ENCODE measurements at places on chromosomes 3 and 15.

DNA sequence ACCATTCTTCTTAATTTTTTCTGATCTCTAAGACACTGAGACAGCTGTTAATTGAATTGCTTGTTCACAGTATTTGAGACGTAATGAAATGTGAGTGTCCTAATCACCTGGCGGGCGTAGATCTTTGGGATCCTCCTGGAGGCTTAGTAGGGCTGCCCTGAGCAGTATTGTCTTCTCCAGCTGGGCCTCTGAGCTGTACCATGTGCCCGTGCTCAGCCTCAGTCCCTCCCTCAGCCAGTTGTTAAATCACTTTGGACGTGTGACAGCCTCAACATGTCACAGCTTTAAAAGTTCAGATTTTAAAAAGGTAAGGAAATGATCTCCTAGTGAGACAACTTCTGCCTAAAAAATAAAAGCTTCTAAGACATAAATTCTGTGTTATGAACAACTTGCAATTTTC is 35.5 kb downstream of the IGF1R start:
- DNase-seq: no peak

GRCh38 chr15:57919754-57920153 is 145.8 kb downstream of the ALDH1A2 start:
- DNase-seq: no peak

DNA sequence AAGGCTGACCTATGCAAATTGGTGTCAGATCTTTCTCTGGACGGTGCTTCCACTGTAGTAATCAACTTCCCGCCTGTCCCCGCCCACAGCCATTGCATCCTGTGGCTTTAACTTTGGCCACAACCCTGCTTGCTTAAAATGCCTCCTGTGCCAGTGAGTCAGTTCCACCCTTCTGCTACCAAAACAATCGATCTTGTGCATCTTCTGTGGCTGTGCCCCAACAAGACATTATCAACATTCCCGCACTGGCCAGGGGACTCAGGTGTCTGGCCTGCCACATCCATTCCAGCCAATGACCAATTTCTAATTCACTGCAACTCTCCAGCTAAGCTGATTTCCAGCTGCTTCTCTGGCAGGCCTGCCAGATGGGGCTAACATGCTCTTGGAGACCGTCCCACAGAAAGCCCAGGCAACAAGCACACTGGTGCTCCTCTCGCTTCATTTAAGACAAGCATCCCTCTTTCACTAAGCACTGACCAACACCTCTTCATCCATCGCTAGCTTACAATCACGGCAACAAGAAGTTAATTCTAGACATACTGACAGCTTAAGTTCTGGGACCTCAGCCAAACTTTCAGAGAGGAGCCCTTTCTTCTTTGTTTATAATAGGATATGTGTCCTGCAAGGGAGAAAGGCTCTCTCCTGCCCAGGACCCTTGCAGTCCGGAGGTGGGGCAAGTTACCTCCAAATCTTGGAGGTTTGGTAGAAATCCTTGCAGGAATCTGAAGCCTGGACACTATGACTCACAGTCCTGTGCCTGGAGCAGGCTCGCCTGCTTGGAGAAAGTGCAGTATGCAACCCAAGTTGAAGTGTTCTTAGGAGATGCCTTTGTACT is 6.7 kb downstream of the CA12 start:
- no peak for DNase-seq

DNA sequence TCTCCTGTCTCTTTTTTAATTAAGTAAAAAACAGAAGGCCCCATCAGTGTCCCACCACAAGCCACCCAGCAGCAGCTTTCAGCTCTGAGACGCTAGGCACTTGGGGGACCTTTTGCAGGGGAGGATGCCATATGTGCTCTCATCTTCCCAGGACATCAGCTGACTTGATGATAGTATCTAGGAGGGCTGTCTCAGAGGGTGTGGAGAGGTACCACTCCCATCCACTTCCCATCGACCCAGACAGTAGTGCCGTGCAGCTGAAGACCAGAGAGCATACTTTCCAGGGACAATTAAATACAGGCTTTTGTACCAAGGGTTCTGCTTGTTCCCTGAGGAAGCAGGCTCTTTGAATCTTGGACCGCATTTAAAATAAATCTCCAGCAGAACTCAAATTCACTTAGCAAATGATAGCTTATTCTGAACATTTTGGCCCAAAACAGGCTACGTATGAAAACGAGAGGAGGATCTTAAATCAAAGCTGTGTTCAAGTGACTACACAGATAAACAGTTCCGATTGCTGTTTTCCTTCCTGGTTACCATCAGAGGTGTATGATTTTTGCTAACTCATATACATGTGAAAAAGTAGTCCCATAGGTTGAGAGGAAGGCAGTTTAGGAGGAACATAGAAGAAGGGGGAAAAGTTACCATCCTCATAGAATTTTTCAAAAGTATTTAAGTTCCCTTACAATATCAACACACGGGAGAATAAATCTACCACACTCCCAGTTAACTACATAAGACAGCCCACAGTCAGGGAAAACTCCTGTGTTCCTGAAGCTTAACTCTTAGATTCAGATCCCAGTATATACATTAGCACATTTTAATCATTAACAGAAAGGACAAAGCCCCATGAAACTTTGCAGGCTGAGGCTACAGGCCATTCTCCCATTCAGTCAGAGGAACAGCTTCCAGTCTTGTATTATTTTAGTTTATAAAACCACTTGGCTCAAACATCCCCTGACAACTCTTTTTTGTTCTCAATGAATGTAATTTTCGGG is 9.5 kb downstream of the WNT5A start:
- no peak for DNase-seq

GRCh38 chr3:86967062-86967461 is 23.9 kb downstream of the VGLL3 start:
- DNase-seq: no peak

- DNase-seq: no peak
Observed at GRCh38 chr3:61617041-61617440, 55.7 kb downstream of the PTPRG start.

DNA sequence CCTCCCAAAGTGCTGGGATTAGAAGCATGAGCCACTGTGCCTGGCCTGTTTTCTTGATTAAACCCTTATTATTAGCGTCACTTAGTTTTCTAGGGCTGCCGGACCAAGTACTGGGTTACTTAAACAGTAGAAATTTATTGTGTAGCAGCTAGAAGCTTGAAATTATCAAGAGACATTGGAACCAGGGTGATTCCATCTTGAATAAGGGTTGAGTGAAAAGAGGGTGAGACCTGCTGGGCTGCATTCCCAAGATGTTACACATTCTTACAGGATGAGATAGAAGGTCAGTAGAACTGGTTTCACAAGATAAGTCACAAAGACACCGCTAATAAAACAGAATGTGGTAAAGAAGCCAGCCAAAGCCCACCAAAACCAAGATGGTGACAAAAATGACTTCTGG is 18.6 kb upstream of the FSTL1 start:
- no peak for DNase-seq

- DNase-seq: no peak
Observed at GRCh38 chr3:128763967-128764366, 38.0 kb downstream of the RAB7A start.

DNA sequence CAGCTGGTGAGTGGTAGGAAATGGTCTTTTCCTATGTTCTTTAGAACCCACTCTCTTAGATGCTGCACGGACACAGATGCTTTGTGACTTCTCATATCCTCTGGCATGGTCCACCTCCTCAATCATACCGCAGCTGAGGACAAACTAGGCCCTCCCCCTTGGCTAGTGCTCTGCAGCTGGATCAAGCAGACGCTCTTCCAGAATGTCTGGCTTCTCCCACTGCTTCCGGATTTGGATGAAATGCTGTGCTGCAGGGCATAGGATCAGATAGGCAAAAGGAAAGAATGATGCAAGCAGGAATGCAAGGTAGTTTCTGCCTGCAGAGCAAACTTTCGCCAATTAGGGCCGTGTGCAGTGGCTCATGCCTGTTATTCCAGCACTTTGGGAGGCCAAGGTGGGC is 75.7 kb upstream of the SLC4A7 start:
- no peak for DNase-seq

- DNase-seq: no peak
Observed at GRCh38 chr15:25391971-25392721, 46.7 kb downstream of the UBE3A start.

GRCh38 chr3:118938183-118938961 is 96.3 kb downstream of the IGSF11 start:
- no peak for DNase-seq

DNA sequence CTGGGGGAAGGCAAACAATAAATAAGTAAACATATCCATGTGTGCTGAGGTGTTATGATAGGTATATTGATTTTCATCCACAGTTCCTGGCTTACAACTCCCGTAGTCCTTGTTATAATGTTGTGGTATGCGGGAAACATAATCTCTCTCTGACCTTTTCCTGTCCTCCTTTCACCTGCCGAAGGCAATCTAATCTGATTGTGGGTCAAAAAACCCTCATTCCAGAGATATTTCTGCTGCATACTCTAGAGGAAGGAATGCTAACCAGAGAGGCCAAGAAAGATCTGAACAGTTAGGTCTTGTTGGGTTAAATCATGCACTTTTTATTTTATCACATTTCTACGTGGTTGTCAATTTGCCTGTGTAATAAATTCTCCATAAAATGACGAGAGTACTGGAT is 383.6 kb upstream of the SEMA6D start:
- DNase-seq: no peak

DNA sequence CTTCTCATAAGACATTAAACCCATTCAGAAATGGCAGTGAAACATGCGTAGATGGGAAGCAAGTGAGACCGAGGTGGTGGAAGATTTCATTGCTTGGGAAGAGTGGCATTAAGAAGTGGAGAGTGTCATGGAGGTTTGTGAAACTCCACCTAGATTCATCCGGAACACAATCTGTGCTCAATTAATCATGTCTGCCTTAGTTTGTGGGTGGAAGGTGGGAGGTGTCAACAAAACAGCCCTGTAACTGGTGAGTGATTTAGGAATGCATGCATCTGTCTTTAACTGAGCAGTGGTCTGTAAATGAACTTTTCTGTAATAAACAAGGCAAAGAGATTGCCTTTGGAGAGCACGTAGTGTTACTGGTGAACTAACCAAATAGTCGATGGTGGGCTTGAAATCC is 113.7 kb downstream of the WNT5A start:
- no peak for DNase-seq

GRCh38 chr15:22226034-22226790 is 145.9 kb downstream of the OR4M2 start:
- DNase-seq: no peak

Data from stimulated activated CD8-positive, alpha-beta memory T cell treated with anti-CD3 and anti-CD28 coated beads, Interleukin-15, amount 100 ng/mL, for 4 hours (primary cell).